ENCODE measurements at places on chromosomes 16 and 17. TPM values are rescaled to one million over a fixed set of nuclear protein-coding genes. Genes with fewer than 3 reads are reported as not detected.

PLSCR3 gene
- 94.4 TPM for total RNA-seq

GRCh38 chr16:68155425-68155824 lies 70.3 kb downstream of the NFATC3 start:
- H3K27me3 ChIP-seq: no peaks in the 10 kb centered on the region
- H3K4me1 ChIP-seq: peaks cover 6% of the 10 kb centered on the region
- ATAC-seq: no peak

DNA sequence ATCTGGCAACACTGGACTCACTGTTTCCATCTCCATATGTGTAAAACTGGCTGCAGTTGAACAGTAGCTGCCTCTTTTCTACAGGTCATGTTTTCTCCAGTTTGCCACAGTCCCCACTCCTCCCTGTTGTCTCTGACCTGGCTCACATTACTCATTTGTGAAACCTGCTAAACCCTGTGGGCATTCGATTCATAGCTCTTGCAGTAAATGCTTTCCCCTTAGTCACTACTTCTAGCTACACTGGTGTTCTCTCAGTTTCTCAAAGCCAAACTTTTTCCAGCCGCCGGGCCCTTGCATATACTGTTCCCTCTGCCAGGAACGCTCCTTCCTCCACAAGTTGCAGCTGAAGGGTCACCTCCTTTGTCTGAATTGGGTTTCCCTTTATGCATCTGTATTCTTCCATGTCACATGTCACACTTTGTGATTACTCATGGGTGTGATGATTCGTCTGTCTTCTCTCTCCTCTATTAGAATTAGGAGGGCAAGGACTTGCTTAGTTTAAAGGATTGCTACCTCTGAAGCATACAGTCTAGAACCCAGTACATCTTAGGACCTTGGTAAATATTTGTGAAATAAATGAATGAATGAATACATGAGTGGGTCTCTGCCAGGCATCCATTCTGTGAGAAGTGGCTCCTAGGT lies 15.0 kb upstream of the MT4 start:
- ATAC-seq: peak; percentile 93
- H3K4me3 ChIP-seq: no peak overlapping the region
- no peaks in the 10 kb centered on the region for H3K36me3 ChIP-seq
- peaks cover 12% of the 10 kb centered on the region for H3K4me1 ChIP-seq

EZH1 gene
- 69.1 TPM for total RNA-seq

DNA sequence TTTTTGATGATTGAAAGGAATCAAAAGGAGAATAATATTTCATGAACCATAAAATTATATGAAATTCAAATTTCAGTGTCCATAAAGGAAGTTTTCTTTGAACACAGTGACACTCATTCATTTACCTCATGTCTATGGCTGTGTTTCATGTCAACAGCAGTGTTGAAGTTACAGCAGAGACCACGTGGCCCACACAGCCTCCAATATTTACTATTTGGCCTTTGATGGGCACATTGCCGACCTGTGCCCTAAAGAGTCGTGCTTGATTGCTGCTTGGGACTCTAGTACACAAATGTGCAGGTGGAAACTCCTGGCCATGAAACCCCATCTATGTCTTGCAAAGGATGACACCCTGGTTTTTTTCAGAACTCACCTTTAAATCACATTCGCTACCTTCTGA lies 57.0 kb downstream of the CES1 start:
- no peaks in the 10 kb centered on the region for H3K4me1 ChIP-seq
- no peak overlapping the region for H3K4me3 ChIP-seq
- no peaks in the 10 kb centered on the region for H3K36me3 ChIP-seq
